ENCODE measurements at places on chromosomes 3 and 15.

DNA sequence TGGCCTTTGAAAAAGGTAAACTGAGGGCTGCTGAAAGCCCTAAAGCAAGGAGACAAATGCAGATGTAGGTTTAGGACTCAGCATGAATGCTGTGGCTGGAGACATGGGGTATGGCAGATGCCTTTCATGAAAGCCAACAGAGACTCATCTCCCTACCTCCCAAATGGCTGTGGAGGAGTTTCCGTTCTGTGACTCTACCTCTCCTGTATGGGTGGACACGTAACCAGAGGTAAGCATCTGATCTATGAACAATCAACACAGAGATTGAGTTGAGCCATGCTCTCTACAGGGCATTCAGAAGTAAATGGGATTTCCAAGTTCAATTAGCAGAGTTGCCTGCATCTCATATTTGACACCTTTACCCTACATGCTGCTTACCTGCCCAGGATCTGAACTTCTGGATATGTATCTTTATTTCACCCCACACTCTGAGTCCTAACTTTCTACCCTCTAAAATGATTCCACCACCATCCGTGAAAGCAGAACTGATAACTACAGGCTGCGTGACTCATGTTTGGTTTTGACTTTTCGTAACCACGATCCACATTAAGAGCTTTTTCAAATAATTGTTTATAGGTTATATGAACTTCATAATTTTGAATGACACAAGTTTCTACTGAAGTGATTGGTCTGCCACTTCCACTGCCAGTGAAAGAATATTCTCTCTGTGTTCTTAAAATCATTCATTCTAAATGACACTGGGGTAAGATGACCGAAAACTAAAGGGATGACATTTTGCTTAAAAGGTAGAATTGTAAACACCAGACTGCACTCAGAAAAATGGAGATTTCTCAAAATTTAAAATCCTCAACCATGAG, 1058.7 kb downstream of the FHIT start:
- DNase-seq: no peak

GRCh38 chr15:54424171-54424570, 445.9 kb downstream of the UNC13C start:
- no peak for DNase-seq

GRCh38 chr3:63740116-63740515, 79.0 kb upstream of the C3orf49 start:
- DNase-seq: no peak

GRCh38 chr3:32847528-32847927, 29.7 kb downstream of the TRIM71 start:
- DNase-seq: no peak

GRCh38 chr3:180199417-180199995, 162.8 kb upstream of the PEX5L start:
- no peak for DNase-seq

GRCh38 chr15:80557441-80558234, 137.5 kb upstream of the ABHD17C start:
- DNase-seq: no peak

GRCh38 chr3:155331078-155331477, 37.6 kb upstream of the STRIT1 start:
- no peak for DNase-seq

- no peak for DNase-seq
Observed at GRCh38 chr3:194282436-194283122, 68.5 kb downstream of the CPN2 start.

- no peak for DNase-seq
Observed at GRCh38 chr3:127607675-127608361, 9.6 kb downstream of the MCM2 start.

DNA sequence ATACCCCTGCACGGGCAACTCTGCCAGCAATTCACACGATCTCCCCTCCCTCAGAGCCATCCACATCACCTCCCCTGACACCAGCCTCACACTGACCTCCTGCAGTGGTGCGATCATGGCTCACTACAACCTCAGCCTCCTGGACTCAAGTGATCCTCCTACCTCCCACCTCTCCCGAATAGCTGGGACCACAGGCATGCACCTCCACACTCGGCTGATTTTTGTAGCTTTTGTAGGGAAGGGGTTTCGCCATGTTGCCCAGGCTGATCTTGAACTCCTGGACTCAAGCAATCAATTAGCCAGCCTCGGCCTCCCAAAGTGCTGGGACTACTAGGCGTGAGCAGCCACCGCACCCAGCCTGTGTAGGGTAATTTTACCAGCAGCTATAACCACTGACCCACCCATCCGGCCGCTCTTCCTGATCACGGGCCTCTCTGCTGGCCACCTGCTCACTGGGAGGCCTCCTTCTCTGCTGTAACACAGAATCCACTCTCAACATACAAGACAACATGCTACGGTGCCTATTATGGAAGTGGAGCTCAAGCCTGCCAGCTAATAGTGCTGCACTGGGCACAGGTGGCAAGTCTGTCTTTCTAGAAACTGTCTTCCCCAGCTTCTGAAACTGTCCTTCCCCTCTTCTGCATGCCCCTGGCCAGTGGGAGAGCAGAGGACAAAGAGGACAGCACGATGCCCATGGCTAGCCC, 4.6 kb downstream of the GP9 start:
- no peak for DNase-seq

GRCh38 chr3:86988235-86988634, 2.7 kb downstream of the VGLL3 start:
- DNase-seq: no peak

- no peak for DNase-seq
Observed at GRCh38 chr15:87687523-87687870, 569.0 kb downstream of the NTRK3 start.

- DNase-seq: no peak
Observed at GRCh38 chr3:151434151-151434890, 26.5 kb downstream of the IGSF10 start.

- no peak for DNase-seq
Observed at GRCh38 chr3:197025736-197026480, 3.7 kb downstream of the MELTF start.

DNA sequence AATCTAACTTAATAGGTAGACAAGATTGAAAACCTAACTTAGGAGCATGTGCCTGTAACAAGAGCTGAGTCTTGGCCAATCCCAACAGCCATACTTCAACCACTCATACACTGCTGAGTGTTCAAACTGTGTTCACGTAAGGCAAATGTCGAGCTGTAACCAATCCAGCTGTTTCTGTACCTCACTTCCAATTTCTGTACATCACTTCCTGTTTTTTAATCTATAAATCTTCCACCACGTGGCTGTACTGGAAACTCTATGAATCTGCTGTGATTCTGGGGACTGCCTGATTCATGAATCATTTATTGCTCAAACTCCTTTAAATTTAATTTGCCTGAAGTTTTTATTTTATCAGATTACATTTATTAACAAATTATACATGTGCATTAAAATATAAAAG, 44.6 kb upstream of the NEDD4 start:
- DNase-seq: no peak

GRCh38 chr3:127184870-127185216, 8.1 kb upstream of the PRR23E start:
- DNase-seq: no peak

- DNase-seq: no peak
Observed at GRCh38 chr15:95944193-95944592, 386.3 kb upstream of the NR2F2 start.

- peak; percentile 26 for DNase-seq
Observed at GRCh38 chr3:63279005-63279841, 1.1 kb downstream of the SYNPR start.

DNA sequence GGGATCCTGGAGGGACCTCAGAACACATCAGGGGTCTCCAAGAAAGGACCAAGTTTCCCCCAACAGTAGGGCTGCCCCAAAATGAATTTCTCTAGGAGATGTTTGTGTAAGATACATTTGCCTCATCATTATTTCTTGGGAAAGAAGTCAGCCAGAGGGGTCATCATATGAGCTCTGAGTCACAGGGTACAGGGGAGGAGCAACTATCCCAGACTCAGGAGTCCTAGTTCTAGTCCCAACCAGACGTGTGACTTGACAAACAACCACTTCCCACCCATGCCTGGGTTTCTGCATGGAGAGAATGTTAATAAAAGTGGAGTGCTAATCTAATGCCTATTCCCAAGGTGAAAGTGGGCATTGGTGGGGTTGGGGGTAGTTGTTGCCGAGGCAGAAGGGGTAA, 144.1 kb downstream of the ALDH1A2 start:
- DNase-seq: no peak

GRCh38 chr3:67640023-67640660, 14.3 kb downstream of the SUCLG2 start:
- no peak for DNase-seq

GRCh38 chr15:50979041-50979440, 70.6 kb downstream of the AP4E1 start:
- DNase-seq: no peak

DNA sequence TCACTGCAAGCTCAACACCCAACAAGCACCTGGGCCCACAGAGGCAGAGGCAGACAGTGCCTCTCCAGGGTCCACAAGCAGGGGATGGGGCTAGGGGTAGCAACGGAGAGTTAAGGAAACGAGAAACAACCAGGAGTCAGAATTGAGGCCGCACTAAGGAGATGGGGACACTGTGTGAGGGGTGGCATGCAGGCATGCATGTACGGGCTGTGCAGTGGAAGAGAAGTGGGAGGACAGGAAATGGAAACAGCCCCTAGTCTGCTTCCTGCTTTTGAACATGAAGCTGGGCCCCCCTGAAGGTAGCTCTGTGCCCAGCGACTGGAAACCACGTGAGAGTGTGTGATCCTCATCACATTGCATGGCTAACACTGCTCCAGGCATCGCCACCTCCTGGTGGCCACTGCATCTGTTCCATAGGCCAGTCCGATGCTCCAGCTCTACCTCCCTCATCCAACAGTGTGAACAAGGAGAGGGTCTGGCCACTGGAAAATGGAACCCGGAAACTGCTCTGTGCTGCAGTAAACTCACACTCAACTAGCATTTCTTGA, 44.0 kb downstream of the XXYLT1 start:
- no peak for DNase-seq

GRCh38 chr3:179907784-179908482, 128.8 kb downstream of the PEX5L start:
- DNase-seq: no peak

DNA sequence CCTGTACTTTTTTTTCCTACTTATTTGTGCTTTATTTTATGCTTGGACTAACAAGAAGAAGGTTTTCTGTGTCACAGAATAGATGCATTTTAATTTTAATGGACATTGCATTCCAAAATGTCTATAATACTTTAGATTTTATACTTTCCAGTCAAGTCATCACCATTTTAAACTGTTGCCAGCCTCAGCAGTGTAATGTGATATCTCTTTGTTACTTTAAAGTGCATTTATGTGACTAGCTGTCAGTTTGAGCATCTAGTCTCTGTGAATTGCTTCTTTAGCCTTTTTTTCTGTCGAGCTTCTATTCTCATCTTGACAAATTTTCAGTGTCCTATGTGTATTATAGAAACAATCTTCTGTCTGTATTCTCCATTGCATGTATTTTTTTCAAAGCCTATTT, 511.4 kb upstream of the CBLB start:
- DNase-seq: no peak

GRCh38 chr3:191884132-191884531, 423.2 kb downstream of the PYDC2 start:
- DNase-seq: no peak

DNA sequence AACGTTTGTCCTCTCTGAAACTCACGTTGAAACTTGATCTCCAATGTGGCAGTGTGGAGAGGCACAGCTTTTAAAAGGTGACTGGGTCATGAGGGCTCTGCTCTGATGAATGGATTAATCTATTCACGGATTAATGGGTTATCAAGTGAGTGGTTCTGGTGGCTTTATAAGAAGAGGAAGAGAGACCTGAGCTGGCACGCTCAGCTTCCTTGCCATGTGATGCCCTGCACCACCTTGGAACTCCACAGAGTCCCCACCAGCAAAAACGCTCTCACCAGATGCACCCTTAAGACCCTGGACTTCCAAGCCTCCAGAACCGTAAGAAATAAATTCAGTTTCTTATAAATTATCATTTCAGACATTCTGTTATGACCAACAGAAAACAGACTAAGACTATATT, 2.6 kb downstream of the PPP1R2 start:
- DNase-seq: no peak

- DNase-seq: no peak
Observed at GRCh38 chr15:69669446-69669845, 216.8 kb downstream of the RPLP1 start.

DNA sequence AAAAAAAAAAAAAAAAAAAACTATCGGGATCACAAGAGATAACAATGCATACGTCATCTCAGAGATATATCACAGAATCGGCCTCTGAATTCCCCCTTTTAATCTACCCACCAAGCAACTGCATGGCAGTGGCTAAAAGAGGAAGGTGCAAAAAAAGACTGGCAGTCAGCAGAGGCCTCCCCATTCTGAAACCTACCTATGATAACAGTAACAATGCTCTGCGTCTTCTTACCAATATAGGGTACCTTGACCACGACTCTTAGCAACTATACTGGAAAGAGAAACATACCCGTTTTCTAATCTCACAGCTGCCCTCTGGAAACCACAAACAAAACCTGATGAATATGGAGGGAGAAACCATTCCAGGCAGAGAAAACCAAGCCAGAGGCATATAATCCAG, 106.9 kb downstream of the ULK4 start:
- DNase-seq: no peak

DNA sequence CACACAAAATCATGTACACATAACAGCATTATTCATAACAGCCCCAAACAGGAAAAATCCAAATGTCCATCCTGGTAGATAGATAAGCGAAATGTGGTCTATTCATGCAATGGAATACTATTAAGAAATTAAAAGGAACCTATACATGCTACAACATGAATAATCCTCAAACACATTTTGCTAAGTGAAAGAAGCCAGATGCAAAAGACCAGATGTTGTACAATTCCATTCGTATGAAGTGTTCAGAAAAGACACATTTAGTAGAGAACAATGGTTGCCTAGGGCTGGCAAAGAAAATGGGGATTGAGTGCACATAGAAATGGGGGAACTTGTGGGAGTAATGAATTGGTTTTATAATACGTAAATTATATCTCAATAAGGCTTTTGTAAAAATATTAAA, 182.3 kb downstream of the EBLN2 start:
- no peak for DNase-seq

DNA sequence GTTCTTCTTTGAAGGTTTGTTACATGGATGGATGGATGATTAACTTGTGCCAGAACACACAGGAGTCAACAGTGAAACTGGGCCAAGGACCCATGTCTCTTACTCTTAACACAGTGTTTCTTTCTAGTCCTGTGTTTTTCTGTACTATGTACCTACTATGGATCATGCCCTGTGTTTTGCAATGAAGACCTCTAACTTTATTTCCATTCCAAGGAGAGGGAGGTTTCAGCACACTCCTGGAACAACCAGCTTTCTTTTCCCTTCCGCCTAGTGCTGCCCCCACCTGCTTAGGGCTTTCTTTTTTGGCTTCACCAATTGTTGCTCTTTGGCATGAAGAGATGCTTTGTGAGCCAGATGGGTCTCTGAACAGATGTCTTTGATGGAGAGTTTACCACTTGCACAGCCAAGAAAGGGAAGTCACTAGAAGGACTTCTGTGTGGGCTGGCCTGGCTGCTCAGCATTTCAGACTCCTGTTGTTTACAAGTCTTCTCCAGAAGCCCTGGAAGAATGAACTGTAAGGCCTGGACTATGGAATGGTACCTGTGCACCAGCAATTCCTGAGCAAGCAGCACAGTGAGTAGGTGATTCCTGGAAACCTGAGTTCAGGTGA, 44.5 kb downstream of the SNAPC5 start:
- DNase-seq: no peak

Data from ELF-1 (cell line).